Melanocyte of skin (primary cell): ENCODE measurements at places on chromosomes 1 and 21. TPM values are rescaled to one million over a fixed set of nuclear protein-coding genes. Genes with fewer than 3 reads are reported as not detected.

Gene ACTL8
- total RNA-seq = not detected in 2 replicates

Gene SLFNL1
- 0.34 and 0.36 TPM in 2 replicates for total RNA-seq

Gene TDRD5
- total RNA-seq = not detected in 2 replicates

Gene TMPRSS2
- 0.34 and 0.36 TPM in 2 replicates for total RNA-seq

Gene SLC30A10
- under 0.01 TPM in 1 of 2 replicates, not detected in the other for total RNA-seq

Gene PADI3
- not detected in 2 replicates for total RNA-seq
